ENCODE measurements at places on chromosomes 16 and 17.

DNA sequence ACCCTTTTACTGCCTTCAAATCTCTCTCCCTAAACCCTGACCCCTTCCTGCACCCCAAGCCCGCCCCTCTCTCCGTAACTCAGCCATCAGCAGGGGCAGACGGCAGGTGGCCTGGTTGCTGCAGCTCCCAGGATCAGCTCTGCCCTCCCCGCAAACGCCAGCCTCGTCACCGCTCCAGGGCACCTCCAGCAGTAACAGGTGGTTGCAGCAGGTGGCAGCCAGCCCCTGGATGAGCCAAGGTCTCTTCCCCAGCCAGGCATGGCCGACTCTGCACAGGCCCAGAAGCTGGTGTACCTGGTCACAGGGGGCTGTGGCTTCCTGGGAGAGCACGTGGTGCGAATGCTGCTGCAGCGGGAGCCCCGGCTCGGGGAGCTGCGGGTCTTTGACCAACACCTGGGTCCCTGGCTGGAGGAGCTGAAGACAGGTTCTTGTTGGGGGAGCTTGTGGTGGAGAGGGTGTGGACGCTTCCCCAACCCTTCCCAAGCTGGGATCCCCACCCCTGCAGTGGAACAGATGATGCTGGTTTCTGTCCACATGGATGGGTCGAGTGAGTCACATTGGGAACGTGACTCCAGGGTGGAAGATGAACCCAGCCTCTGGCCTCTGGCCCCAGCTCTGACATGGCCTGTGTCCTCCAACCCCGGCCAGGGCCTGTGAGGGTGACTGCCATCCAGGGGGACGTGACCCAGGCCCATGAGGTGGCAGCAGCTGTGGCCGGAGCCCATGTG is 558 bp downstream of the HSD3B7 start:
- DNase-seq: no peak

- no peak for DNase-seq
Observed at GRCh38 chr17:42683407-42684034, 1.2 kb downstream of the CNTNAP1 start.

DNA sequence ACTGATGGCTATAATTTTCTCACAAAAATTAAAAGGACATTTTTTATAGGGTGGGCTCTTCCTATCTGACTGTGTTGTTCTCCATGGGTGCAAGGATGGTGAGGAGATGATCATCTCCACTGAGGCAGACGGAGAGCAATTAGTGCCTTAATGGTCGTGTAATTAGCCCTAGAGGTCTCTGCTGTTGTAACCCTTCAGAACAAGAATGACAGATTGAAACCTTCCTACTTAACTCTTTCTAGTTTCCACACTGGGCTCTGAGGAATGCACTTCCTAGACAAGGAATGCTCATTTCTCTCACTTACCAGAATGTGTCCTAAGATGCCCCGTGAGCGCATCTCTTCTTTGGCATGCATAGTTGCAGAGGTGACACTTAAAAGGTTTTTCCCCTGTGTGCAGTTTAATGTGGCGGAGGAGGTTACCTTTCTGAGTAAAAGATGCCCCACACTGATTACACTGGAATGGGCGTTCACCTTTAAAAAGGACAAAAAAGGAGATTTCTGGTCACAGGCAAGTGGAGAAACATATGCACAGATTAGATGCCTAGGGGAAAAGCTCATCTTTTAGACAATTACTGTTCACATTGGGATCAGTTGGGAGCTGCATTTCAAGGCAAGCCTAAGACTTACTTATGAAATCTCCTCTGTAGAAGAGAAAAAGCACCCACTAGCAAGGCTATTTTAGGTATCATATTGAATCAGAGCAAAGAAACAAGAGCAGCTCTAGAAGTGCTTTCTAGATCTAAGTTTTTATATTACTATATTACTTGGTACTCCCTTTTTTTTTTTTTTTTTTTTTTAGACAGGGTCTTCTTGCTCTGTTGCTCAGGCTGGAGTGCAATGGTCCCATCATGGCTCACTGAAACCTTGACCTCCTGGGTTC is 53.6 kb downstream of the GRB7 start:
- no peak for DNase-seq

- DNase-seq: no peak
Observed at GRCh38 chr17:17766077-17766743, 70.6 kb downstream of the SREBF1 start.

DNA sequence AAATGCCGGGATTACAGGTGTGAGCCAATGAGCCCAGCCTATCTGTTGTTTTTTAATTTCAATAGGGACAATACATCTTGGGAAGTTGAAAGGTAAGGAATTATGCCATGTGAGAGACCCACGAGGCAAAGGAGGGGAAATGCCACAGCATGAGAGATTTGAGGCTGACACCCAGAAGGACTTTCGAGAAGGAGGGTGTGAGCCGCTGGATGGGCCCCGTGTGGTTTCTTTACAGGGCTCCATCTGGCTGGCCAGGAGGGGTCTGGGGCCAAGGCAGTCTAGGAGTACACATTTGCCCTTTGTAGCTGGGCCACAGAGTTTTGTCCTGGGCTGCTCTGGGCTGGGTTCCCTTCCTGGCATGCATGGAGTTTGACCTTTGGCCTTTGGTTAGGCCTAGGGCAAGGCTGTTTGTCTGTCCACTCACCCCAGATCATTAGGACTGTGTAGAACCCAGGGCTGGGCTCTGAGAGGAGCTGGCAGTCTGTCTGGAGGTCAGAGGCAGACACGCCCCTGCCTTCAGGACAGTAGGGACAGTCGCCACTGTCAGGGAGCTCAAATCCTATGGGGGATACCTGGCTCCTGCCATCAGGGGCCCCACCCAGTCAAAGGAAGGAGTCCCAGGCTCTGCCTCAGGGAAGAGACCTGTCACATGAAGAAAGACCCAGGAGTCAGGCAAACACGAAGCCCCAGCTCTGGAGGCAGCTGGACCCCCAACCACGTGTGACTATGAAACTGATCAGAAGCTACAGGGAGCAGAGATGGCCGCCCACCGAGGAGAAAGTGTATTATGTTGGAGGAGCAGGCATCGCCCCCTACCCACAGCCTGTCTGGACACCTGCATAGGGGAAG is 24.2 kb upstream of the NXPH3 start:
- no peak for DNase-seq

GRCh38 chr17:4185656-4186055 is 42.7 kb downstream of the CYB5D2 start:
- DNase-seq: no peak

- no peak for DNase-seq
Observed at GRCh38 chr16:89034971-89035668, 58.1 kb upstream of the CBFA2T3 start.

- DNase-seq: no peak
Observed at GRCh38 chr17:10756619-10757018, 26.8 kb upstream of the TMEM220 start.

- DNase-seq: no peak
Observed at GRCh38 chr17:72465191-72466024, 344.6 kb downstream of the SOX9 start.

DNA sequence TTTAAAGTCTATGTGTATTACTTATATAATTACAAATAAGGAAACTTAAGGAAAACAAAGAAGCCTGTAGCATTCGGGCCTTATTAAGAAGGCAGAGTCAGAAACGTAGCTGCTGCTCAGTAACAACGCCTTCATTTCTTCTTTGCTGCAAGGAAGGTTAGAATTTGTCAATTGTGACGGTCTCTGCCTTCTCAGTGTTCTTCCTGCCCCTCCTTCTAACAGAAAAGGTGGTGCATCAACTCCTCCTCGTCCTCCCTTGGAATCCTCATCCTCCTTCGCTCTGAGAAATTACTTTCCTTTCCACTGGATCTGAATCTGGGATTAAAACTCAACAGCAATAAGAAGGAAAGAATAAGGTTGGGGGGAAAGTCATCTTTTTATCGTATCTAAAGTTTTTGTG is 63.0 kb downstream of the VPS53 start:
- DNase-seq: no peak

DNA sequence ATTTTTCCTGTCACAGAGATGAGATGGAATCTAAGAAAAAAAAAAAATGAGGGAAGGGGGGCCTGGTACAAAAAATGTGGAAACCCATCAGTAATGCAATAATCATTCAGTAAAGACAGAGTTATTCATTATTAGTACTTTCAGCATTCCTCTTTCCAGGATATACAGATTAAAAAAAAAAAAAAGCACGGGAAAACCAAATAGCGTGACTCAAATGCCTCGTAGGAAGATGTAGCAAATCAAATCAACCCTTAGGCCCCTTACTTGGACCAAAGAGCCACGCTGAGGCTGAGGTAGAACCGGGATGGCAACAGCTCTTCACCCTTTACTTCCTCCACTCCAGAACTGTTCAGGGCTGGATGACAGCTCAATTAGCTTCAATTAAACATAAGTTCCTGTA is 52.5 kb downstream of the SMG6 start:
- DNase-seq: no peak

GRCh38 chr17:12794919-12795532 is 5.7 kb downstream of the ARHGAP44 start:
- DNase-seq: no peak

DNA sequence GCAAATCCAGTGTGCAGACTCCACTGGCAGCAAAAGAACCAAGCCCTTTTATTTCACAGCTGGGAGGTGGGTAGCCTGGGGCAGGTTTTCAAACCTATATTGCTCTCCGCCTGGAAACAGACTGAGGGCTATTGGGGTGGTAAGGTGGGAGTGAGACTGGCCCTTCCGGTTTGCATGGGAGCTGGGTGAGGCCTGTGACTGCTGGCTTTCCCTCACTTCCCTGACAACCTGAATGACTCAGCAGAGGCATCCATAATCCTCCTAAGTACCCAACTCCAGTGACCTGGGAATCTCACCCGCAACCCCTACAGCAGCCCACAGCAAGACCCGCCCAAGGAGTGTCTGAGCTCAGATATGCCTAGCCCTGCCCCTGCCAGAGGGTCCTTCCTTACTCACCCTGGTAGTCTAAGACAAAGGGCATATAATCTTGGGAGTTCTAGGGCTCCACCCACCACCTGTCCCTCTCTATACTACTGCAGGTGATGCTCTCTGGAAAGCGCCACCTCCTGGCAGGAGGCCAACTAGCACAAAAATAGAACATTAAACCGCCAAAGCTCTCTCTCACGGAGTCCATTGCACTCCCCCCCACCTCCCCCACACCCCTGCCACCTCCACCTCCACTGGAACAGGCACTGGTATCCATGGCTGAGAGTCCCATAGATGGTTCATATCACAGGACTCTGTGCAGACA is 602.0 kb upstream of the C16orf82 start:
- no peak for DNase-seq

DNA sequence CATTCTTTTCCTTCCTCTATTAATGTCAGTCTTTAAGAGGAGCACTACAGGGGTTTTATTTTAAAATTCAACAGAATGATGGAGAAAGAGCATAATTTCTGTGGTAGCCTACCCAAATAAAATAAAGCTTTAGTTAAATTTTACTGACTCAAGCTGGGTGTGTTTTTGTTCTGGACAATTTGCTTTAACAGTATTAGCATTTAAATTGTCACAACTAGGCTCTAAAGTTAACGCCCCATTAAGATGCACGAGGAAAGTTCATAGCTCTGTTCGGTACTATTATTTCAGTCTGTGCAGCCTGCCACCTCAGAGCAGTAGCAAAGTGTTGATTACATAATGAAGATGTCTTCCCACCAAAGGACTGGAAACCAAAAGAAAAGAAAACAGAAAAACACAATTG is 52.0 kb downstream of the CDK12 start:
- no peak for DNase-seq

All from stimulated activated CD8-positive, alpha-beta memory T cell treated with anti-CD3 and anti-CD28 coated beads, Interleukin-4, amount 100 ng/mL, for 1 hour (primary cell).